ENCODE measurements at places on chromosomes 2 and 18.

DNA sequence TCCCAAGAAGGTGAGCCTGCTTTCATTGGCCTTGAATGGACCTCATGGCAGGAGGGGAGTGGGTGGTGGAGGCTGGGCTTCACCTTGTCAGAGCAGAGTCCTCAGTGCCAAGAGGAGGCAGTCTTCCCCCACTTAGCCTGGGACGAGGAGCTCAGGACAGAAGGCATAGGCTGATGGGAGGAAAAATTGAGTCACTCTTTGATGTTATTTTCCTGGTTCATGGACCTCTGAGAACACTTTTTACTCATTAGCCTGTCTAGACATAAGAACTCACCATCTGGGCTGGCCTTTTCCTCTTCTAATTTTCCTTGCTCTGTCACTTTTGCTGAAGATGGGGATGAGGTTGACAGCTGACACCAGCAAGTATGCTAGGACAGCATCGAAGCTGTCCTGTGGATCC is 225.7 kb upstream of the TNP1 start:
- DNase-seq = no peak

DNA sequence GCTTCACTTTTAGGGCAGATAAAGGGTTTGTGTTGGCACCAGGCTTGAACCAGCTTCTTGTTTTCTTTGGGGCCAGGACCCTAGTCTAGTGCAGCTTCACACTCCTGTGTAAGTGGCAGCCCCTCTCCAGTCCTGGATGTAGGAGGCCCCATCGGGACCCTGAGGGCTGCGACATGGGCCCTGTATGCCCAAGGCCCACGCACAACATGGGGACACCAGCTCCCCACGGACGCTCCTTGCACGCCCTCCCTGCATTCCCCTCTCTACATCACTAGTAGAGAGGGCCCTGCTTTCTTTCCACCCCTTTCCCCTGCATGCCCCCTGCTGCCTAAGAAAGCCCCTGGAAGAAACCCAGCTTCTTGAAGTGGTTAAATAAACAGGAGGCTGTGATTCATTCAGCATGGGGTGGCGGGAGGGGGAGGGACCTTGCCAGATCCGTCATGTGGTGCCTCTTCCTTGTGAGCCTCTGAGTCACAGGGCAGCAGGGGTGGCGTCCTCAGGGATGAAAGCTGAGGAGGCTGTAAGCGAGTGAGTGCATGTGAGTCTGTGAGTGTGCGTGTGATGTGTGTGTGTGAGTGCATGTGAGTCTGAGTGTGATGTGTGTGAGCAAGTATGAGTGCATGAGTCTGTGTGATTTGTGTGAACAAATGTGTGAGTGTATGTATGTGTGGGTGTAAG is 42.5 kb downstream of the COPS8 start:
- peak; percentile 89 for DNase-seq

GRCh38 chr2:104641786-104642185 is 212.1 kb upstream of the POU3F3 start:
- DNase-seq = no peak

GRCh38 chr2:46072101-46072820 is 224.9 kb upstream of the EPAS1 start:
- DNase-seq = no peak

DNA sequence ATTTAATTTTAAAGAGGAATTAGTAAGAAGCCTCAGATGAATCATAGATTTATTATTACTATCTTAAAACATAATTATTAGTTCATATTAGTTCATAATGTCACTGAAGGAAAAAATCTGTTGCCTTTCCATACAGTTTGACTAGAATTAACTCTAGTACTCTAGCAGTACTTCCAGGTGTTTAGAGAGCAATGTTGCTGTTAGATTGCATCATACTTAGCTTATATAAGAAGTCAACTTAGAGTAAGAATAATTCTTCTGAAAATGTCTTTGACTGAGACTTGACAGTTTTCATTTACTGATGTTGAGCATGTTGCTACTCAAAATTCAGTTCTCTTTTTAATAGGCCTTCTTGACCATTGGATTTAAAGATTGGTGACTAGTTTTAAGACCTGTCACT is 4.7 kb downstream of the RAB3GAP1 start:
- no peak for DNase-seq

- DNase-seq = no peak
Measured at GRCh38 chr18:67476585-67476984, 39.9 kb downstream of the DSEL start.
